HTR-8/SVneo (cell line): ENCODE measurements at places on chromosomes 3 and 15.

GRCh38 chr15:49473031-49473430 lies 50.0 kb downstream of the FGF7 start:
- no peak for DNase-seq

DNA sequence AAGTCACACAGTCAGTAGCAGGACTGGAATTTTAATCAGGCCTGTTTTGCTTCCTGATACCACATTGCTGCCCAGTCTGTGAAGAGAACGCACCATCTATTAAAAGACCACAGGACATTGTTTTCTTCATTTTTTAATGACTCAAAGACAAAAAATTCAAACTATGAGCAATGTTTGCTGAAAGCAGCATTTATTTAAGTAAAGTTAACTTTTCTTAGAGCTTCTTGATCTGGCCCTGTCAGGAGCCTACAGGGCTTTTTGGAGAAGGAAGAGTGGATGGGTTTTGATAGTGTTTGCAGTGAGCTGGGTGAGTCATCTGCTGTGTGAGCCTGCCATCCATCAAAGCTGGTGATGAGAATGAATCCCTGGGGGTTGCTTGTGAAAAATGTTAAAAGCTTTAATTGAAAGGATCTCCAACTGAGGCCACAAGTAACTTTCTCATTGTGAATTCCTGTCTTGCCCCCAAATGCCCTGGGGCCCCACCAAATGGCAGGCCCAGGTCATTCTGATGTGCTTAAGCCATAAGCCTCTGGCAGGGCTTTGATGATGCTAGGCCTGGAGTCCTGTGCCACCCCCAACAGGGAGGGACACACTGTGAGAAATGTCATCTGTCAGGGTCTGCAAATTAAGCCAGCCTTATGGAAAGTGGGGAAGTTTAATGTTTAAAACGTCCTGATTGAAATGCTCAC lies 136.2 kb upstream of the PFN2 start:
- peak; percentile 69 for DNase-seq

DNA sequence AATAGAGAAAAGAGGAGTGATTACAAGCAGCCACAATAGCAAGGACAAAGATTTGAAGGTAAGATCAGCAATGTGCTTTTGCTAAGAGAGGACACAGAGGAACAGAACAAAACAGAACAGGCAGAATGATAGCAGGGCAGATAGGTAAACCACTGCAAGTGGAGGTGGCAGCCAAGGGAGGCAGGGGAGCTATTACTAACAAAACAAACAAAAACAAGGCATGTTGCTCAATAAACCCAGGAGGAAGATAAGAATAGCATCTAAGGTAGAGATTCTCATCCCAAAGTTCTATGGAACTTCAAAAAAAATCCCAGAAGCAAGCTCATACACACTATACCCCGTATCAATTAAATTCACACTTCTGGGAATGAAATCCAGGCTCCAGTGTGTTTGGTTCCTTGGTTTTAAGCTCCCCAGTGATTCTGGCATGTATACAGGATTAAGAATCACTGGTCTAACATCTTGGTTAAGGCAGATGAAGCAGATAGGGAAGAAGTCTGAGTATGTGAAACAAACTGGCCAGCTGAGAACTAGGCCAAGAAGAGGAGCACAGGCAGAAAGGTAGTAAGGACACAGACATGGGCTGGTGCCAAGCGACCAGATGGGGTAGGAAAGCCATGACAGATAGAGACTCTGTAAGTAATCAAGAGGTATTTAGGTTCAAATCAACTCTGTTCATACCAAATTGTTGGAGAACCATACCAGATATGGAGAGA lies 189.2 kb downstream of the DTWD1 start:
- no peak for DNase-seq

- peak; percentile 62 for DNase-seq
Observed at GRCh38 chr15:78177447-78177873, 28.3 kb downstream of the IDH3A start.

DNA sequence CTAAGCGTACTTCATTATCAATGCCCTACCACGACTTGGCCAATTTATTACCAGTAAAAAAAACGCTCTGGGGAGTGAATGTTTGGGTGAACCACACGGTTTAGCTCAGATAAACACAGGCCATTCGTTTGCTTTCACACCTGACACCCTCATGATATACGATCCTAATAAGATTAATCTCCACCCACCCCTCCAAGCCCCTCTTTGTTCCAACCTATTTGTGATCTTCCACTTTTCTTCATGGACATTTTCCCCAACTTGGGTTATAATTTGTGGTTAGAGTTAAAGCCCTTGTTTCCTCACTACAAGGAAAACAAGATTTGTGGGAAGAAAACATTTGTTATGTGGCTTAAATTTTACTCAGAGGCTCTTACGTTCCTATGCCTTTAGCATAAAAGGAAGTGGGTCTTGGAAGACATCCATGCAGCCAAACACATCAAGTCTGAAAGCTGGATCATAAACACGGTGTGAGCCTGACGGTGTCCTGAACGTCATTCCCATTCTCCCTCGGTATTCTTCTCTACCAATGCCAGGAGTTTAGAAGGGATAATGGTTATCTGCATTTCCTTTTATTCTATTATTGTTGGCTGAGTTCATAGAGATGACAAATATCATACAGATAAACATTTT lies 518.9 kb downstream of the NR2F2 start:
- no peak for DNase-seq

DNA sequence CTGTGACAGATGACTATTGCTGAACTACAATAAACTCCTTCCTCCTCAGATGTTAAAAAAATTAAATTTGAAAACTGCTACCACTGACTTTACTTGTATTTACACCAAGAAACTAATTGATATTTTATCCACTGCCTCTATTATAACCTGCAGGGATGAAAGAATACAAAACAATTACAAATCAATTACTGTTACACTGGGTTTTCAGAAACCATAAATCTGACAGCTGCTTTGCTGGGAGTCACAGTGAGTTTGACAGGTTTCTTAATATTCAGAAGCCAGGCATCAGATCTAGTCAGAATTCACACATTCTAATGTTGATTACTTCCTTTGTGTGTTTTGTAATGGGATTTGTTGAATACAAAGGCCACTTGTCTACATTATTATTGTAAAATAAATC lies 252.6 kb upstream of the MRPL3 start:
- no peak for DNase-seq

DNA sequence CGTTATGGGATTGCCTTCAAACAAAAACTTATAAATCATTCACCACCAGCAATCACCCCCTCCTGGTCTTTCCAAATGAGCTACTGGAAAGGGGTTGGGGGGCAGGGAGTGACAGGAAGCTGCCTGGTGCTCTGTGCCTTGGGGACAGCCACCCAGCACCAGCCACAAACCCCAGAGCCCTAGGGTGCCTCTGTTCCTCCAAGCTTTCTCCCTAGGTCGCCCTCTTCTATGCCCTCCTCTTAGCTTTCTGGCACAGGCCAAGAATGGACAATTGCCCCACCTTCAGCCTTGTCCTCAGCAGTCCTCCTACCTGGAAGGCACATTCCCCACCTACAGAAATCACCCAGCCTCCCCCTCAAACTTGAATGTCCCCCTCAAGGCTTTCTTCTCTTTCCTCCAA lies 3.3 kb downstream of the OXTR start:
- no peak for DNase-seq

DNA sequence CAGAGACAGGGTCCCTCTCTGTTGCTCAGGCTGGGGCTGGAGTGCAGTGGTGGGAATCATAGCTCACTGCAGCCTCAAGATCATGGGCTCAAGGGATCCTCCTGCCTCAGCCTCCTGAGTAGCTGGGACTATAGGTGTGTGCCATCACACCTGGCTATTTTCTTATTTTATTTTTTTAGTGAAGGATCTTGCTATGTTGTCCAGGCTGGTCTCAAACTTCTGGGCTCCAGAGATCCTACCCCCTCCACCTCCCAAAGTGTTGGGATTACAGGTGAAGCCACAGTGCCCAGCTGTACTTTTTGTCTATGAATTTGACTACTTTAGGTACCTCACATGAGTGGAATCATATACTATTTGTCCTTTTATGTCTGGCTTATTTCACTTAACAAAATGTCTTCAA lies 49.1 kb upstream of the SPPL2A start:
- no peak for DNase-seq

DNA sequence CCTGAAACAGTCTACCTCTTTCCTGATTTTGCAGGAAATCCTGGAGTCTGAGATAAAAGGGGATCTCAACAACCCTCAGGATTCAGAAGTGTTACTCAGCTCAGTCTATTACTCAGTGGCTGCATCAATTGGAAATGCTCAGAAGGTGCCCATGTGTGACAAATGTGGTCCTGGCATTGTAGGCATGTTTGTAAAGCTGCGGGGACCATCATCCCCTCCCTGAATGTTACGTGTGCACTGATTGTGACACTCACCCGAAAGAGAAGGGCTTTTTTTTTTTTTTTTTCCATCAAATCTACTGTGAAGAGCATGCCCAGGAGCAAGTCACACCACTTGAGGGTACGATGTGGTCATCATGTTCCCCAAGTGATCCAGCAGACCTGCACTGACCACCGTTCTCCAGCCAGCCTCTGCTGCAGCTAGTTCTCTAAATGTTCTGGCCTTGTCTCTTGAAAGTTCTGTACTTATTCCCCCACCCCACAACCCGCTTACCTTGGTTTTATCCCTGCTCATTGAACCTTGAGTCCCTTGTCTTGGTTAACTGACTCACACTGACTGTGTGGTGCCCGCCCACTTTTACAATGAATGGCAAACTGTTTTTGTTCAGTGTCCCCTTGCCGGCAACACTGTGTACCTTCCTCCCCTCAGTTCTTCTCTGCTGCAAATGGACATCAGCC lies 19.8 kb downstream of the ST3GAL6 start:
- DNase-seq, result no peak

GRCh38 chr15:71366926-71367325 lies 251.7 kb downstream of the THSD4 start:
- no peak for DNase-seq

- no peak for DNase-seq
Observed at GRCh38 chr3:18372786-18373405, 52.2 kb downstream of the SATB1 start.

GRCh38 chr3:147960786-147961185 lies 551.6 kb downstream of the ZIC1 start:
- DNase-seq, result no peak

GRCh38 chr3:4067893-4068292 lies 235.3 kb upstream of the SETMAR start:
- no peak for DNase-seq

DNA sequence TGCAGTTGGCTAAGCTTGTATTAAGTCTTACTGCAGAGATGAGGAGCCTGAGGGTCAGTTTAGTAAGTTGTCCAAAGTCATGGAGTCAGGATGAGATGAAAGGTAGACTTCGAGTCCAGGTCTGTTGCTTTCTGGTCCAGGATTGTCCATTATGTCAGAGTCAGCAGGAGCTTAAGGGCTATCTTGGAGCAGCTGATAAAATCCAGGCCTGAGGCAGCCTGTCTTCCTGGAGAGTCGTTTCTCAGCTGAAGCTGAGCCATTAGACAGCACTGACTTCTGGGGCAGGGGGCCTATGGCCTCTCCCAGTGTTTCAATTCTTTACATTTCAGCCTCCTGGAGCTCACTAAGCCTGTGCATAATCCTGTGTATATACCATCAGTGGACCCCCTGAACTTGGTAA lies 219.5 kb upstream of the GAP43 start:
- no peak for DNase-seq

GRCh38 chr3:46236294-46237054 lies 5.8 kb upstream of the CCR3 start:
- no peak for DNase-seq

DNA sequence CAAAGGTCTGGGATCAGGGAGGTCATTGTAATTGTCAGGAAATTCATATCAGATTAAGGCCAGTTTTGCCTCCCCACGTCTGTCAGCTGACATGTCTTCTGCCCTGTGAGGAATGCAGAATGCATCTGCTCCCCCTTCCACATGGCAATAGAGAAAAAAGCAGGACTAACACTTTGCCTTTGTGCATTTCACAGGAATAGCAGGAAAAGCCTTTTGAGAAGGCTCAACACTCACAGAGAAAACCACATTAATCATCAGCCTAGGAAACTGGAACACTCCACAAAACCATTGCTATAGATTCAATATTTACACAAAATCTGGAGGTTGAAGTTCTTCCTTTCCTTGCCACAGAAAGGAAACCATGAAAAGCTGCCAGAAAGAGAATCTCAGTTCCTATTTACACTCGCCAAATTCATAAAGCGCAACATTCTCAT lies 165.2 kb upstream of the HES1 start:
- DNase-seq, result no peak

DNA sequence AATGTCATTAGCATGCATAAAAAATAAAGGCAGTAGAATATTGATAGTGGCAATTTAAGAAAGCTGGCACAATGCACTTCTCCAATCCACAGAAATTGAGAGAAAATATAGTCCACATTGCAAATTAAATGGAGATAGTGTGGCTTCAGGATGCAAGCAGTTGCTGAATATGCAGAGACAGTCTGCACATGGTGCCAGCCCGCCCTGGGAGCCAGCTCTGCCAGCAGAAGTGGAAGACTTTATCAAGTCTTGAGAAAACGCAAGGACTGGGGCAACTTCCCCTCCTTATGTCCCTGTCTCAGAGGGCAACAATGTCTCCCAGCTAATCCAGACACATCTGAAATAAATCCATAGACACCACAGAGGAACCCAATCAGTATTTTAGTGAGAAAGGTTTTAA lies 57.2 kb downstream of the MB21D2 start:
- DNase-seq, result no peak

DNA sequence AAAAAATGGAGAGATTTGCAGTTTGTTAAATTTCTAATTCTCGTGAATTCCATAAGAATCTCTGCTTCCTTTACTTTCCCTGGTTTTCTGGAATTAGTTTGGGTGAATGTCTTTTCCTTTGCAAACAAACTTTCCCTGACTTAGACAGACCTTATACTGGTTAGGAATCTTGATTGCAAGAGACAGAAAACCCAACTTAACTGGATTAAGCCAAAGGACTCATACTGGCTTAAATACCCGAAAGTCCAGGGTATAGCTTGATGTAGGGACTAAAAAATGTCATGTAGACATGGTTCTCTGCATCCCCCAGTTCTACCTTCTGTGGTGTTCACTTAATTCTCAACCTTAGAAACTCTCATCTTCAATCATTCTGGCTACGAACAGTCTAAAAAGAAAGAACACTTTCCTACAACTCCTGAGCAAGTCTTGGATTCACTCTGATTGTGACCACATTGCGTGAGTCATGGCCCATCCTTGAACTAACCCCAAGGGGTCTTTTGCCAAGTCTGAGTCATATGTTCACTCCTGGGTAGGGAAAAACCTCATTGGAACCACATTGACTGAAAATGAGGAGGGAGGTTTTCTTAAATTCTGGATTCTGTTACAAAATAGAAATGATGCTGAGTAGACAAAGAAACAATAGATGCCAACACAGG lies 136.0 kb upstream of the DAZL start:
- DNase-seq, result peak; percentile 32

DNA sequence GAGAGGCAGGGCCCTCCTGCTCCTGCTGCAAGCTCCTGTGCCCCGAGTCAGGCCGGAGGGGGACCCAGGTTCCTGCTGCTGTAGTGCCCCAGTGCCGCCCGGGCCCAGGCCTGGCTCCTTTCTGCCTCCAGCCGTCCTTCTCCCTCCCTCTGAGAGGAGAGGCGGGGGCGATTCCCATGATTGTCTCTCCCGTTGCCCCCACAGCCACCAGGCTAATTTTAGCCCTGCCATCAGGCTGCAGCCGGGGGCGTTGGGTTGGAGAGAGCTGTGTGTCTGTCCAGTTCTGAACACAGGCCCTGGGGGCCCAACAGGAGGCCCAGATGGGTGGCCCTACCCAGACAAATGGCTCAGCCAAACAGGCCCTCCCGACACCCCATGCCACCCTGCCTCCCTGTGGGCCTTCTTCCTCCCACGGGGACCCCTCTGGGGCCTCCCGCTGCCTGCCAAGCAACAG lies 214.8 kb downstream of the TBC1D2B start:
- DNase-seq, result no peak

- DNase-seq, result peak; percentile 27
Observed at GRCh38 chr3:111534701-111535100, 7.3 kb upstream of the CD96 start.
